ENCODE measurements at places on chromosomes 4 and X.

DNA sequence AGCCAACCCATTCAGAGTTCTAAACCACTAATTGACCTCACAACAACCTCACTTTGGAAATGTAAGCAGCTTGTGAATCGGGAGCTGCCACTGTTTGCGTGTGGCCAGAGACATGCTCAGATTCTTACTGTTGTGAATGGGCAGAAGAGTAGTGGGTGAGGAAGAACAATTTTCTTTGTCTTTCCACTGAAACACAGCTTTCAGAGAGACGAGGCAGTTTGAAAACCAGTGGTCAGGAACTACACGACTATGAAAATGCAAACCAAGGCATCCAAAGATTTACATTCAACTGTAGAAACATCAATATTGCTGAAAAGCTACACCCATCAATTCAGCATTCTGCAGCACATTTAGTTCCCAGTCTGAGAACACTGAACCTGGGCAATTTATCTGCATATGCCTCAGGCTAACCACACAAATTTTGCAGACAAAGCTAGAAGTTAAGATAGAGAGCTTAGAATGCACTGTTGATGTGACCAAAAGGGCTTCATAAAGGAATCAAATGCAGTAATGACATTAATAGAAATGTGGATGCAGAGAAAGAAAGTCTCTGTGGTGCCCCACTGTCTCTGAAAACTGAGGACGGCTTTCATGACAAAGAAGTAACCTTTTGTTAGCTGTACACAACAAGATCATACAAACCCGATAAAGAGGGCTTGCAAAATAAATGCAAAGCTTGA, 134.3 kb downstream of the APBB2 start:
- DNase-seq = no peak

DNA sequence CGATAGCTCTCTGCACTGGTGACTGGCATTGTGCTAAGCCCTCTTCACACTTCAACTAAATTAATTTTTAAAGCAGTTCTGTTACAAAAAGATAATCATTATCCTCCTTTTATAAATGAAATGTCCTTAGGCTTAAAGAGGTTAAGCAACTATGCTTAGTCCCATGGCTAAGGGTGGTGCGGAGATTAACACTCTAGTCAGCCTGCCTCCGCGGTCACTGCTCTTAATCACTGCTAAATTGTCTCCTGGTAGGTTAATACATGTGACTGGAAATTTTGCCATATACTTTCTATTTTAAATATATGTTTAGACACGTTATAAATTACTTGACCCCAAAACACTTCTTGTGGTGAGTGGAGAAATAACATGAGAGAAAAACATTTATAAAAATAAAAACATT, 473.7 kb downstream of the CENPC start:
- DNase-seq = no peak

GRCh38 chrX:66191563-66191962, 27.5 kb downstream of the HEPH start:
- no peak for DNase-seq

- DNase-seq = no peak
Observed at GRCh38 chrX:66328950-66329596, 165.0 kb downstream of the HEPH start.
